Hematopoietic multipotent progenitor cell treated with erythropoietin and hydrocortisone succinate and interleukin-3 and kit ligand, for 15 days (in vitro differentiated cells): ENCODE measurements at places on chromosomes 12 and 14.

- no peak for DNase-seq
Observed at GRCh38 chr14:69680297-69680696, 68.9 kb downstream of the SUSD6 start.

- DNase-seq: no peak
Observed at GRCh38 chr12:91824991-91825390, 320.7 kb downstream of the BTG1 start.

GRCh38 chr14:98143566-98143965 lies 1128.4 kb downstream of the BCL11B start:
- DNase-seq: no peak

DNA sequence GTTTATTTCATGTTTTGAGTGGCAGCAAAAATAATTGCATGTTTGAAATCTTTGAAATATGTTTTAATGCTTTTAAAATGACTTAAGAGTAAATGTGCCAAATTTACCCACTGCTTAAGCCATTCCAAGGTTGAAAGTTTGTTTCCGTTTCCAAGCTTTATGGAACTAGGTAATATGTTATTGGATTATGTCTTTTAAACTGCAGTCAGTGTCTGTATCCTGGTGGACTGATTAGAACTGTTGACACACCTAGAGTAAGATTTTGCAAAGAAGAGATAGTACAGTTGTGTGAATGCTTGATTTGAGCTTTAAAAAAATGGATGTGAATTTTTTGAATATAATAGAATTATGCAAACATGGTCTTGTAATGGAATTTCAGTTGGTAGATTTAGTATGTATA lies 135.1 kb downstream of the DERA start:
- DNase-seq: no peak

- DNase-seq: no peak
Observed at GRCh38 chr14:89537911-89538310, 120.9 kb upstream of the FOXN3 start.

DNA sequence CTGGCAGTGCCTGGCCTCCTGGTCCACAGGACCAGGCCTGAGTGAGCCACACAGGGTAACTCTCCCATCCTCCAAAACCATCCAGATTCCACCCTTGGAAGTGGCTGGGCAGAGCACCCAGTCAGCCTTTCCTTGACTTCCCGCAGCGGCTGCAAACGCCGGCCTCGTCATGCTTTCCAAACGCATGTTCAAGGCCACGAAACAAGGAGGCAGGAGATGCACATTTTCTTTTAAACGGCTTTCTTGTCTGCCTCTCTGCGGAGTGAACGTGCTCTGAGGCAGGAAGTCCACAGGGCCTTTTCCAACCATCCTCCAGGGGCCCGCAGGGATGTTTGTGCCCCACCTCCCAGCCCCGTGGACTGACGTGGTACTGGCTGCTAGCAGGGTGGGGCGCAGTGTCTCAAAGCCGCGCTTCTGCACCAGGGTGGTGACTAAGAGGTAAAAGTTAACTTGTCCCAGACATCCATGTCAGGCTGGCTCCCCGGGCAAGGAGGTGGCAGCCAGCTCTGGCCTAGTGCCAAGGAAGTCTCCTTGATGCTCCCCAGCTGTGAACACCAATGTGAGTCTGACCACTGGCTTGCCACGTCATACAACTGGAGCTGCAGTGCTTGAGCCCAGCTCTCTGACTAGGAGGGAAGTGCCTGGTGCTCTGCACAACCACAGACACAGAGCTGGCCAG lies 45.0 kb downstream of the KCNA5 start:
- no peak for DNase-seq
